Hindlimb muscle (tissue), 1 donor: ENCODE measurements at places on chromosomes 5 and 9. TPM values are rescaled to one million over a fixed set of nuclear protein-coding genes. Genes with fewer than 3 reads are reported as not detected.
A peak's percentile ranks its signal among the peaks of the same experiment; 100 is the strongest.

GRCh38 chr9:115262477-115262876 lies 144.5 kb upstream of the TNC start:
- no peak for DNase-seq

DNA sequence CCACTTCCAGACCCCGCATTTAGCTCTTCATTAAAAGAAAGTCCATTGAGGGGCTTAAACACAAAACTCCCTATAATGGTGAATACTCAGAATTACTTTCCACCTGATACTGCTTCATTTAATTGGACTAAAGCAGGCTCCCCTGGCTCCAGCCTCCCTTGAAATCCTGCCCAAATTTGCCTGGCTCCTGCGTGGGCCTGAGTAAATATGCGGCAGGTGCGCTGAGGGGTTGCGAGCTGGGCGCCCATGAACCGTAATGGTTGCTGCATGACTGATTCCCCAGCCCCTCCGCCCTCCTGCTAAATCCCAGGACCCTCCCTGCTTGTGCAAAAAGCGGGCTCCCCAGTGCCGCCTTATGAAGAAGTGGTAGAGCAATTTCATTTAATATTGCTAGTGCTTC lies 639.7 kb downstream of the BNC2 start:
- DNase-seq, result no peak

DNA sequence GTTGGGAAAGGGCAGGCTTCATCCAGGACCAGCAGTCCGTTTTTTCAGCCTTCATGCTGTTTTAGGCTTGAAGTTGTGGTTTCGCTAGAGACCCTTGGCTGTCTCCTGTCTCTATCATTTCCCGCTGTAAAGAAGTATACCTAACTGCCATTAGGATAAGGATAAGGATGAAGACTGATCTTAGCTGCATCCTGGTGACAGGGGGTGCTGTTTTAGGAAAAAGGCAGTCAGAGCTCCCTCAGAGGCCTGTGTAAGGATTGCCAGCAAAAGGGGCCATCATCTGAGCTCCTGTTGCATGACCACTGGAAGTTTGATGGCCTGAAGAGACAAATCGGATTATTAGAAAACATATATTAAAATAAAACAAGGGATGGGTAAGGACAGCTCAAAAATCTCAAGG lies 64.8 kb upstream of the FGF10 start:
- DNase-seq, result no peak

DNA sequence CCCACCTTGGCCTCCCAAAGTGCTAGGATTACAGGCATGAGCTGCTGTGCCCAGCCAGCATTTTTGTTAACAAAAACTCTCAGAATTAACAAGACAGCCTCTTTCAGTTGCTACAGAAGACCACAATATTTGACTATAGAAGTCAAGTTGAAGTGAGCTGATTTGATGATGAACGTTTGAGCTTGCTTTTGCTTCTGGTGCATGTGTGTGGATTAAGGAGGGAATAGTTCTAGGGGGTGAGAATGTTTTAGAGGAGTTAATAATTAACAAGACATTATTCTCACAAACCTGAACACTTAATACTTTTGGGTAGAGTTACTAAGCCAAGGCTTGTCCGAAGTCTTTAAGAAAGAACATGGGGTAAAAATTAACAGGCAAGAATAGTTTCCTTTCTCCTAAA lies 191.6 kb downstream of the TENT4A start:
- DNase-seq, result no peak

- DNase-seq, result no peak
Measured at GRCh38 chr9:131099102-131099606, 2.8 kb downstream of the AIF1L start.

DNA sequence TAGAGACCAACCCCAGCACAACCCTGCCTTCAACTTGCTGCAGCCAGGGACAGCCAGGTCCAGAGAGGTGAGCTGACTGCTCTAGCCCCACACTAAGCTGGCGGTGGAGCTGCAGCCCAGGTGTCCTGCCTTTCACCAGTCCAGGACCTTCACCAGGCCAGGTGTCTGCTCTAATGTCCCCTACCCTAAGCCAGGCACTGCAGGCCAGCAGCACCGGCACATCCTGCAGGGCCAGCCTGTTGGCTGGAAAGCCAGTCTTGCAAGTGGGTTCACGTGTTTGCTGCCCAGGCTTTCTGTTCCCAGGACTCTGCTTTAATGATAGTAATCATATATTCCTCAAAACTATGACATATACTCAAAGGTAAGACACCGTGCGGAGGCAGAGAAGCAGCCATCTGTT lies 5.5 kb downstream of the SHC3 start:
- no peak for DNase-seq

DNA sequence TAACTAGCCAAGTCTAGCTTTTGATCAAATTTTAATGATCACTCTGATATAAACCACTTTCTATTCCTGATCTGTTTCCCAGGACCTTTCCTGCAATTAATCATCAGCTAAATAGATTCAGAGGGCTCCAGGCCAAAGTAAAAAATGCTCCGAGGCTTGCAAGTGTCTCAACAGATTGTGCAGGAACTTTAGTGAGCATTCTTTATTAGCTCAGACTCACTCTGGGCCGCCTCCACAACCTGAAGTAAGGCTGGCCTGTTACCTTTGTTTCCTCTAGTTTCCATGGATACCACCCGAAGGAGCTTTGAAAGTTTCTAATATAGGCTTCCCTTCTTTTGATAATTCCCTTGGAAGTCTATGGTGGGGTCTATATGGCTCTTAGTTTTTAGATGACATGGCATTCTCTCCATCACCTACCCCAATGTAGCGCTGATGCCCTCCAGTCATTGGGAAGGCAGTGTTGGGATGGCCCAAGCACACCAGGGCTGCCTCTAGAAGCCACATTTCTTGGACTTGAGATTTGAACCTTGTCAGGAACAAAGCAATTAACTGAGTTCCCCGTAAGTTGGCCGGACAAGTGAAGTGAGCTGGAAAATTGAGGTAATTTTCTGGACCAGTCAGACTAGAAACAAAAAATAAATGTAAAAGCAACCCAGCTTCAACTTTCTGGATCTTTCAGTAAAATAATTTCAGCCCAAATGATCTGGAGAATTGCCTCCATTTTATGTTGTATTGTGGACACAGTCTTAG lies 97.6 kb upstream of the LHFPL2 start:
- peak; percentile 45 for DNase-seq

GRCh38 chr5:55159763-55160492 lies at the start of gene GPX8:
Gene GPX8 (plus strand): TSS chr5:55160171. CDS start chr5:55160193, 22 bp downstream.
- DNase-seq, result peak; percentile 85

DNA sequence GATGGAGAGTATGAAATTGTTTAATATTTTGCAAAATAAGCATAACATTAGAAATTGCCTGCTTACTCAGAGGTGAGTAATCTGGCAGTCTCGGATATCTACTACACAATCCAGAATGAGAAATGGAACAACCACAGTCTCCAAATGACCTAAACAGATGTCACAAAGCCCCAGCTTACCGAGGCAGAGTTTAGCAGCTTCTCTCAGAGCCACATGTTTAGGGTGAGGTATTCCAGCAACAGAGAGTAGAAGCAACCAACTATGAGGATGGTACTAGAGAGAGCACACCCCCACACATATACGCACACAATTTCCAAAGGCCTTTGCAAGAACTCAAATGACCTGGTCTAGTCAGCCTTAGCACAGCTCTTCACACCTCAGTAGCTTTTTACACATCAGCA lies 122.7 kb upstream of the LPAR1 start:
- DNase-seq, result peak; percentile 61

DNA sequence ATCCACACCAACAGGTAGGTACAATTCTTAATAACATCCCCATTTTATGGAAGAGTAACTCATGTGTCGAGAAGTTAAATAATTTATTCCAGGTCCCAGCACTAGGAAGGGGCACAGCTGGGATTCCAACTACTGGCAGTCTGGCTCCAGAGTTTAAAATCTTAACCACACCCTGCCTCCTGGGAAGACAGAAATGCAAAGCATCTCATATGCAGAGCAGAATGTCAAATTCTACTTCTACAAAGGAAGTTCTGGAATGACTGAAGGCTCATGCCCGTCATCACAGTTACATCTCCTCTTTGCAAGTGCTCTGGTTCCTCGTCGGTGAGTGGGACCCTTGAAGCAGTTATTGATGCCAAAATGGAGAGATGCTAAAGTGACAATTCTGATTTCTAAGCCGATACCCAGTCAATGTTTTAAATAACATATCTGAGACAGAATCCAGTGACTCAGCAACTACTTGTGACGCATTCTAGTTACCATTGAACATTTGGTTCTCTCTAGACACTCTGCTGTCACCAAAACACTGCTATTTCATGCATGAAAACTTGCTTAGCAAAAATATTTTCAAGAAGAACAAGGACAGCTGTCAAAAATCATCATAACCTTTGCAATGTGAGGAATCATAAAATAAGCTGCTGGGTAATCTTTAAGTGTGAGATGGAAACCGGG lies 412.7 kb downstream of the CTNND2 start:
- no peak for DNase-seq

DNA sequence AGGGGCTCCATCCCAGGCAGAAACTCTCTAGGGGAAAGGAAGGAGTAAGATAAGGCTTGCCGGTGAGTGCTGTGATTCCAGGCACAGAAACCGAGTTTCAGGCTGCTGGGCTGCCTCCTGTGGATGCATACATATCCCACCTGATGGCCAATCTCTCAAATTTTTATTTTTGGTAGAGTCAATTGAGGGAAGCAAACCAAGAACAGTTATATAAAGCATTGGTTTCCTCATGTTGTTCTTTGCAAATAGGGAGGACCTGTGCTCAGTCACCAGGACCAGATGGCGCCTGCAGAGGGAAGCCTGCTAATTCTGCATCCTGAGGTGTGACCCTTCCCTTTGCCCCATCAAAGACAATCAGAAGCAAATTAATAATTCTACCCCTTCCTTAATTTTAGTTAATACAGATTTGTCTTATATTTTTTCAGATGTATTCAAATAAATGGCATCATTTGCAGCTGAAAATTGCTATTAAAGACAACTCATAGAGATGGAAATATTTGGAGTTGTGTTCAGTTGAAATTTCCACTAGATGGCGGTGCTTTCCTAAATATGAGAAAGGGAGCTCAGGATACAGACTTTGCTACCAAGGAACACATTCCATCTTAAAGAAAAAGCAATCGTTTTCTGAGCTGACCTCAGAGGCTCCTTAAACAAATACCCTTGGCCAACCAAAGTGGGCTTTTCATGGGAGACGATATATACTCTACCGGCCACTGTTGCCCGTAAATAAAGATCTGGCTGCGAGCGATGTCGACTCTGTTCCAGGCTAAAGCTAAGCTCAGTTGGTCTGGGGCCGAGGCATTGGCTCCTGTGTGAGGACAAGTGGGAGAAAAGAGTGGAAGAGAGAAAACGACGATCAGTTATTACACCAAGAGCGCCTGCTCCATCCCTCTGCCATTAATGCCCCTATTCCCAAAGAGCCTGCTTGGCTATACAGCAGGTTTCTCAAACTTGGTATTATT lies 225.7 kb upstream of the KLF9 start:
- DNase-seq, result peak; percentile 63

GRCh38 chr5:73902327-73903051 lies 276.5 kb downstream of the ARHGEF28 start:
- peak; percentile 58 for DNase-seq

GRCh38 chr9:36872641-36873040 lies 161.4 kb downstream of the PAX5 start:
- DNase-seq, result no peak

DNA sequence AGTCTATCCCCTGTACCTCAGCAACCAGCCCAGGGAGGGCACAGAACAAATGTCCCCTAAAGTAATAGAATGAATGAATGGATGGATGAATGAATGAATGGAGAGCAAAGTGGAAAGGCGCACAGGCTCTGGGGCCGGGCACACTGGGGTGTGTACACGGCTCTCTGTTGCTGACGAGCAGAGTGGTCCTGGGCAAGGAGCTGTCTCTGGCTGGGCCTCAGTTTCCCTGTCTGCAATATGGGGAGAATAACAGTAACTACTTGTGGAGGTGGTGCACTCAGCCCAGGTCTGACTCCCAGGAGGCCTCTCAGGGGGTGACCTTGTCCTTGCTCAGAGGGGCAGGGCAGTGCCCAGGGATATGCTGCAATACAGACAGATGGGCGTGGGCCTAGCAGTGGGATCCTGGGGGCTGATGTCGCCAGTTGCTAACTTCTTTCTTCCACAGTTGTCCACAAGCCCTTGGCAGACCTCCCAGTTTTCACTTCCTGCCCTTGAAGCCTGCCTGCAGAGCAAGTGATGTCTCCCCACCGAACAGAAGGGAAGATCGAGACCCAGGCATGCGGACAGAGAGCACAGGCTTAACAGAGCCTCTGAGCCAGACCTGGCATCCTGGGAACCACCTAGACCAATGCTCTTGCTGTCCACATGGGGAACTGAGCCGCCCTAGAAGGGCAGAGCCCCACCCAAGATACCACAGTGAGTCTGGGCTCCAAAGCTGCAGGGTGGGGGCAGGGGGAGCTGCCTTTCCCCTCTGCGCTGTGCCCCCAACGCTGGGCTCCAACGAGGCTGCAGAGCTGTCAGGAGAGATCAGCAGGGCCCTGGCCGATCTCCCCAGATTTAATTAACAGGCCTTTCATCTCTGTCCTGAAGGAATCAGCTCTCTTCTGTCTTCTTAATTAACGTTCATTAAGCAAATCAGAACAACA lies 13.6 kb upstream of the LAMC3 start:
- DNase-seq, result no peak

DNA sequence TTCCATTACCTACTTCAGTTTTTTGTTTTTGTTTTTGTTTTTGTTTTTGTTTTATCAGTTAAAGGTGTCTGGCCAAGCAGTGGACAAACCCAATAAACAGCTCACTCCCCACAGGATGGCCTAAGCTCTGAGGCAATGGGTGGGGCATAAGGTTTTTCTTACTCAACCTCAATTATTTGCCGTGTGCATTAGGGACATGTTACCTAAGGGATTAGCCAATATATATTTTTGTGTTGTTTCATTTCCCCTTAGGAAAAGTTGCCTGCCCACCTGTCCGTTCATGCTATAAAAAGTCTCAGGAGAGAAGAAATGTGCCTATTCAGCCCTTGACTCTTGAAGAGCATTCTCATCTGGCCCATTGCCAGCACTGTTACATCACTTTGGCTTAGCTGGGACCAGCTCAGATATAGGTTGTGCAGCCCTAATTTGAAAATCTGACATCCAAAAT lies 7.3 kb downstream of the SH3RF2 start:
- no peak for DNase-seq

GRCh38 chr5:9507974-9508373 lies 37.9 kb downstream of the SEMA5A start:
- no peak for DNase-seq

PRDM9 gene
- not detected for polyA plus RNA-seq

LMX1B gene
- polyA plus RNA-seq, result 0.28 TPM

NEUROG1 gene
- polyA plus RNA-seq, result not detected

DOLK gene
- polyA plus RNA-seq, result 8.3 TPM

C5orf63 gene
- 6.0 TPM for polyA plus RNA-seq

DNM1 gene
- polyA plus RNA-seq, result 51.3 TPM

TEK gene
- polyA plus RNA-seq, result 15.0 TPM

TMC1 gene
- 1.1 TPM for polyA plus RNA-seq

RETREG1 gene
- polyA plus RNA-seq, result 61.0 TPM
